NT2/D1 (cell line): ENCODE measurements at places on chromosomes 5 and 9.

DNA sequence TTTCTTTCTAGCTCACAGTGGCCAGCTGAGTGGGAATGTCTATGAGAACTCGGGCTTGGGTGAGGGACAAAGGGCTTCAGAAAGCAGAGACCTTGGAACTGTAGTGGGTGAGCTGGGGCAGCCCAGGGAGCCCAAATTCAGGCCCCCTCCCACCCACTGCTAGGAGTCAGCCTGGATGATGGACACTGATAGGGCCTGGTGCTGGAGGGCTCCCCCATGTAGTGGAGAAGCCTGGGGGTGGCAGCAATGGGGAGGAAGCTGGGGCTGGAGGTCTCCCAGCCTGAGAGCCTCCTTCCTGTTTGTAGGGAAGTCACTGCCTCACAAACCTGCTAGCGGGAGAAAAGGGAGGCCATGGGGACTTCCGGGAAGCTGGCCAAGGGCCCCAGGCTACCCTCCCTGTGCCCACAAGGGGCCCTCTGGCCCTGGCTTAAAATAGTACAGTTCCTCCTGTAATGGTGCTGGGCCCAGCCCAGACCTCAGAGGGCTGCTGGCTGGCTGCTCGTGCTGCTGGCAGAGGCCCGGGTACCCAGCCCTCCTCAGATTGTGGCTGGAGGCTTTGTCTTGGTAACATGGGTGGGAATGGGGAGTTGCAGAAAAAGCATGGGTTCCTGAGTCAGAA, 6.3 kb upstream of the NR5A1 start:
- DNase-seq = no peak

DNA sequence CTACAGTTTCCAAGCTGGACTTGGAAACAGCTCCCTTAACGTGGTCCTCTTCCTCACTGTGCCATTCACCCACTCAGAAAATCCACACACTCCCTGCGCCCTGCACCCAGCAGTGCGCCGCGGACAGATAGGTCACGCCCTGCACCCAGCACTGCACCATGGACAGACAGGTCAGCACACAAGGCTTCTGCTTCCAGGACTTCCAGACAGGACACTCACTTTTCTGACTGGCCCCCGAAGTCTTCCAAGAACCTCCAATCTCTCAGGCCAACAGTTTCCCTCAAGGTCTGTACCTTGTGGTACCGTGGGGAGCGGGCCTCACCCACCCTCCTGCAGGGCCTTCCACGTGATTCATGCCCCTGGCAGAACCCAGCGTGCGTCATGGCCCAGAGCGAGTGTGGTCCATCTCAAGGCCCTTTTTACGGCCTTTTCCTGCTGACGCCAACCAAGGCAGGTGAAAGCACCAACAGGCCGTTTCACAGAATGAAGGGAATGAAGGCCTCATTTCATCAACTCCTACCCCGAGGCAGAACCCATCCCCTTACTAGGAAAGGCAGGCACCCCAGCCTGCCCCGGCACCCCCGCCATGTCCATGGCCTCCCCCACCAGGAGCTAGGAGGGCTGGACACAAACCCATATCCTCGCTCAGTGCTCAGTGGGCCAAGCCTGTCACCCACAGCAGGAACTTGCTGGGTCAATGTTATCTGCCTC, 17.3 kb downstream of the VAV2 start:
- no peak for DNase-seq

- no peak for DNase-seq
Measured at GRCh38 chr5:16691731-16692130, 74.9 kb upstream of the RETREG1 start.

DNA sequence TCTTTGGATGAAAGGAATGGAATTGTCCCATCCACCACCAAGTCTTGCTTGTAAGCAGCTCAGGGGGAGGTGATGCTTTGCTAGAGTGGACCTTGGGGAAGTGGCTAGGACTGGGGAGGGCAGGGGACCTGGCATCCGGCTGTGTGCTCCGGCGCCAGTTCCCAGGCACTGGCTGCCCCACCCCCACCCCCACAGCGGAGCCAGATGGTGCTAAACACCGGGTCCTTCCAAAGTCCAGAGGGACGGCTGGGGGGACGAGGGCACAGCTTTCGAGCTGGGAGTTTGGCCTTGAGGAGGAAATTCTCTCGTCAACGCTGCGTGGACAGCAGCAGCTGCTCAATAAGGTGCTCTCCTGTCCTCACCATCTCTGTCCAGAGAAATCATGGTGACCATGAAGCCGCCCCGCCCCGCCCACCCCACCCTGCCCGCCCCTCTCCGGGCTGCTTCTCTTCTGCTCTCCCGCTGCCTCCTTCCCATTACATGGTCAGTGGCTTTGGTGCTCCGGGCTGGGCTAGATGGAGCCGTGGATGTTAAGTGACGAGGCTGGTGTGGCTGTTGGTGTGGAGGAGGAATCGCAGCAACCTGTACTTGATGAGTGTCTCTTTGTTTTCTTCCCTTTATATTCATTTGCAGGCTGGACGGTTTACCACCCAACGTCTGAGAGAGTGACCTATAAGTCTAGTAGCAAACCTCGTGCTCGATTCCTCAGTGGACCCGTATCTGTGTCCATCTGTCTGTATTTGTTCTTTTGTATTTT, 115.7 kb downstream of the WNK2 start:
- no peak for DNase-seq

GRCh38 chr5:168798065-168799023, 219.2 kb upstream of the PANK3 start:
- no peak for DNase-seq

DNA sequence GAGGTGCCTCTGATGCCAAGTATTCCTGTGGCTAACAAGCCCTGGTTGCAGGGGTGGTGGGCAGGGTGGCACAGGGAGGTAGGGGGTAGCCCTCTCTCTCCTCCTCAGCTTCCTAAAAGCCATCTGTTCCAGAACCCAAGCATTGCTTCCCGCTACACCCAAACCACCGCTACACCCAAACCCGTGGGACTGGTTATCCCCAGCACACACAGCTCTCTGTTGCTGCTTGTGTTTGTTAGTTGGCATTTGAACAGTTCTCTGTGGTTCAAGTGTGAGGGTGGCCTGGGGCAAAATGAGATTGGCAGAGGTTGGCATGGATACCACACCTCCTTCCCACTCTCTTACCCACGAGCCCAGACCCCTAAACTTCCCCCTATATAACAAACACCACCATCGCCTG, 40.4 kb downstream of the SPARC start:
- DNase-seq = no peak

- no peak for DNase-seq
Measured at GRCh38 chr9:133658442-133659431, 22.6 kb downstream of the DBH start.

DNA sequence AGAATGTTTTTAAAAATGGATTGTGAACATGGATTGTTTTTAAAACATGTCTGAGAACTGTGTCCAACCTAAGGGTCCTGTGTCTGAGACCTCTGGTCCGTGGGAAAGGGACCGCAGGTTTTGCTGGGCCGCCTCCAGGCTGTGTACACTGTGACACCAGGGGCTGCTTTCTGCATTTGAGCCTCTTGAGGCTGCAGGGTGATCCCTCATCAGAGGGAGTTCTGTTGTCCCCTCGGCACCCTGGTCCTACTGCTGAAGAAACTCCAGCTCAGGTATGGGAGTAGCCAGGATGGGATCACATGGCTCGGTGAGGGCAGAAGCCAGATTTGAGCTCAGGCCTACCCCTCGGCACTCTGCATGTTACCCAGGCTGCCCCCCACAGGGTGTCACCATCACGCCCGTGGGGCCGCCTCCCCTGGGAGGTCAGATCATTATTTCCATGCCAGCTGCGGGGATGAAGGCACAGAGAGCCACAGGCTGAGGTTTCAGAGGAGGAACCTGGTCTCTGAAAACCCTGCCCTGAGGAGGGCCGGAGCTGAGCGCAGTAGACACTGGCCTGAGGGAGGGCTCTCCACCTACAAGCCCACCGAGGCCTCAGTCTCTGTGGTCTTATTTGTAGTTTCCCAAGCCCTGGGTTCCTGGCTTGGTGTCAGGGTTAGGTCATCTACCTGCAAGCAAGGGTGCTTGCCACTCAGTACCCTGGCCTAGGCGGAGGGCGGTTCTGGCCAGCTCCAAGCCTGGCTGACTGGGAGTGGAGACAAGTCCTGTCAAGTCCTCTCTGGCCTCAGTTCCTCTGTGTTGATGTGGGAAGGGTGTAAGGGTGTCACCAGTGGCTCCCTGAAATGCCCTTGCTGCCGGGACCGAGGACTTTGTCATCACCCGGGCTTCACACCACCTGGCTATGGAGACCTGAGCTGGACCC, 2.8 kb downstream of the PRR7 start:
- no peak for DNase-seq

- no peak for DNase-seq
Measured at GRCh38 chr5:56876327-56876726, 33.1 kb upstream of the SETD9 start.

- no peak for DNase-seq
Measured at GRCh38 chr5:128341056-128341455, 197.0 kb downstream of the FBN2 start.

GRCh38 chr9:108257382-108257781, 598.4 kb downstream of the ACTL7B start:
- DNase-seq = no peak

DNA sequence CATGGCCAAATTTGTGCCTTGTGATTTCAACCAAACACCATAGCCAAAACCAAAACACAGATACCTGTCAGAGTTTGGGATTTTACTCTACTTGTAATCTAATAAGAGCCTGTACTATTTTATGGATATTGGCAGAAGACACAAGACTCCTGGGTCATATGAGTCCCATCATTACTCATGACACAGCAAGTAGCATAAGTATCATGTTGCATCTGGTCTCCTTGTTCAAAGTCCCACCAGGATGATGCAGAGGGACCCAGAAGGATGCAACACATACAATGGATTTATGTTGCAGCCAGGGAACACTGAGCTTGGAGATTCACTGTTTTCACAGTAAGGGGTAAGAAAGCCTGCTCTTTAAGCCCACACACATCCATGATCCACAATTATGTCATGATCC, 13.2 kb upstream of the ACO1 start:
- DNase-seq = no peak

GRCh38 chr9:91817106-91817492, 132.9 kb downstream of the ROR2 start:
- no peak for DNase-seq
